ENCODE measurements at places on chromosomes 13 and 19. TPM values are rescaled to one million over a fixed set of nuclear protein-coding genes. Genes with fewer than 3 reads are reported as not detected.

Gene PSG1
- not detected for total RNA-seq

- peak; percentile 27 for DNase-seq
- no peaks in the 10 kb centered on the region for H3K4me1 ChIP-seq
- no peaks in the 10 kb centered on the region for H3K27me3 ChIP-seq
- no peak overlapping the region for H3K4me3 ChIP-seq
- no peaks in the 10 kb centered on the region for H3K36me3 ChIP-seq
- H3K27ac ChIP-seq: no peak overlapping the region
Measured at GRCh38 chr19:38737281-38737865, 6.9 kb downstream of the CAPN12 start.

Gene APOC4
- not detected for total RNA-seq

- H3K27me3 ChIP-seq: no peaks in the 10 kb centered on the region
- no peaks in the 10 kb centered on the region for H3K36me3 ChIP-seq
- H3K27ac ChIP-seq: no peak overlapping the region
Measured at GRCh38 chr19:4186087-4186993, 3.9 kb downstream of the ANKRD24 start.

- H3K36me3 ChIP-seq: no peaks in the 10 kb centered on the region
- no peak overlapping the region for H3K4me3 ChIP-seq
- H3K27me3 ChIP-seq: no peaks in the 10 kb centered on the region
- H3K27ac ChIP-seq: no peak overlapping the region
- DNase-seq: no peak
Measured at GRCh38 chr19:47095476-47096099, 18.0 kb downstream of the ZC3H4 start.

Gene CPT1C
- 24.4 TPM for total RNA-seq

Gene BEST2
- total RNA-seq: not detected

DNA sequence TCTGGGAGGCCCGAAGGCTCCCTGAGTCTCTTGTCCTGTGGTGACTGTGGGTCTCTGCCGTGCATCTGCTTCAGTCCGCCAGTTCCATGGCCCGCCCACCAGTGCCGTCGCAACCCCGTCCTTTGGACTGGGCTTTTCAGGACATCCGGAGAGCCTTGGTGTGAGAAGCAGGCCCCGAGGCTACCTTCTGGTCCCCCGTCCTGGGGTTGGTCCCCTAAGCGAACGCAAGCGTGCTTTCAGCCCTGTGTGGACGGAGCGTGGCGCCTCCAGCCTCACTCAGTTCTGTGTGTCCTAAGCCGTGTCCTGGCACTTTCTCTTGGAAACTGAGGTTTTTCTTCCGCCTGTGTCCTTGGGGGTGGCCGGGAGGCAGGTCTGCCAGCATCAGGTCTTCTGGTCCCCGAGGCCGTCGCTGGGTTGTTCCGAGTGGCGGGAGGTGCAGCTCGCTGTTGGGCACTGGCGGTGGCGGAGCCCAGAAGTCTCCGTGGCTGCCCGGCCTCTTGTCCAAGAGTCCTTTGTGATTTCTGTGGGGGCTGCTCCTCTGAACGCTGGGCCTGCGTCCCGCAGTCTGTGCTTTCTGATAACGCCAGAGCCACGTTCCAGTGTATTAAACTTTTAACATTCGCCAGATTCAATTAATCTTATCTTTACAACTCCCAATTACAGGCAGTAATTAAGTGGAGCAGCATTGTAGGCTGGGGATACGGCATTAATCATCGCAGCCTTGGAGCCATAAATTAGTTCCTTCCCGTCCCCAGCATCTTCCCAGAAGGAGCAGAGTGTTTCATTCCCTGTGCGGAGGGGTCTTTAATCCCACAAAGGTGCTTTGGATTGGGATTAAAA, 99.5 kb downstream of the KDM4B start:
- H3K36me3 ChIP-seq: no peaks in the 10 kb centered on the region
- no peak for DNase-seq
- H3K4me3 ChIP-seq: no peak overlapping the region
- no peaks in the 10 kb centered on the region for H3K4me1 ChIP-seq

- no peak overlapping the region for H3K27ac ChIP-seq
- no peaks in the 10 kb centered on the region for H3K4me1 ChIP-seq
- no peaks in the 10 kb centered on the region for H3K27me3 ChIP-seq
- H3K36me3 ChIP-seq: no peaks in the 10 kb centered on the region
- H3K4me3 ChIP-seq: no peak overlapping the region
- no peak for DNase-seq
Measured at GRCh38 chr13:55981381-55981780, 1159.3 kb upstream of the PRR20A start.

DNA sequence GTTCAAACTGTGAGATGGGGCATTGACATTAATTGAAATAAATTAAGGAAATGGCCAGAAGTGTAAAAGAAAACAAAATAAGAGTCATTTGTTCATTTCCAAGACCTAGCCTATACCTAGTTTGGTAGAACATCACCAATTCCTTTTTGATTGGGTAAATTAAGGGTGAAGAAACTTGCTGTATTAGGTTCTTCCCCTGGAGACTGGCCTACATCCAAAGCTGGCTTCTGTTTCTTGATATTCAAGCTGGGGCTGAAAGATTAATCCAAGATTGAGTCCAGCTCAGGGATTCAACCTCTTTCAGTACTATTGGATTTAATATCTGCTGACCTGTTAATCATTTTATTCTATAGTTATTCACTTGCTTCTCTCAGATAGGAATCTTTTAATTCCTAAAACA, 183.2 kb downstream of the GPC6 start:
- no peaks in the 10 kb centered on the region for H3K36me3 ChIP-seq
- H3K27ac ChIP-seq: no peak overlapping the region
- DNase-seq: no peak

DNA sequence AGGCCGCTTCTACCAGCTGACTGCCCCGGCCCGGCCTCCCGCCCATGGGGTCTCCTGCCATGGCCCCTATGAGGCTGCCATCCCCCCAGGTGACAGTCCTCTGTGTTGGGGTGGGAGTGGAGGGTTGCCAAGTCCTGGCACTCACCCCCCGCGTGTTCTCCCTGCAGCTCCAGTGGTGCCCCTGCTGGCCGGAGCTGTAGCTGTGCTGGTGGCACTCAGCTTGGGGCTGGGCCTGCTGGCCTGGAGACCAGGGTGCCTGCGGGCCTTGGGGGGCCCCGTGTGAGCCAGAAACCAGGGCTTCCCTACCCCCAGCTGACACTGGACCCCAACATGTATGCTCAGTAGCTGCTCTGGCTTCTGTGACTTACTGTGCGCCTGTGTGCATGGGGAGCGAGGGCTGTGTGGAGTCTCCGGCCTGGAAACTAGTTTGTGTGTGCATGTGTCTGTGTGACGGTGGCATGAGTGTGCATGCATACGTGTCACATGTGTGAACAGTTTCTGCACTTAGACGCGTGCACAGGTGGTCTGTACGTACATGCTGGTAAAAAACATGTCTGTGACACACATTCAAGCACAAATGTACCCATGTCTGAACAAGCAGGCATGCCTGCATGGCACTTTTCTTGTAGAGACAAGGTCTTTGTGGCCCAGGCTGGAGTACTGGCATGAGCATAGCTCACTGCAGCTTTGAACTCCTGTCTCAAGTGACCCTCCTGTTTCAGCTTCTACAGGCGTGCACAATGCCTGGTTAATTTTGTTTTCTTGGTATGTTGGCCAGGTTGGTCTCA, 4.9 kb downstream of the ACP4 start:
- no peak for DNase-seq
- no peaks in the 10 kb centered on the region for H3K36me3 ChIP-seq
- no peaks in the 10 kb centered on the region for H3K27me3 ChIP-seq
- H3K27ac ChIP-seq: no peak overlapping the region
- H3K4me1 ChIP-seq: no peaks in the 10 kb centered on the region

DNA sequence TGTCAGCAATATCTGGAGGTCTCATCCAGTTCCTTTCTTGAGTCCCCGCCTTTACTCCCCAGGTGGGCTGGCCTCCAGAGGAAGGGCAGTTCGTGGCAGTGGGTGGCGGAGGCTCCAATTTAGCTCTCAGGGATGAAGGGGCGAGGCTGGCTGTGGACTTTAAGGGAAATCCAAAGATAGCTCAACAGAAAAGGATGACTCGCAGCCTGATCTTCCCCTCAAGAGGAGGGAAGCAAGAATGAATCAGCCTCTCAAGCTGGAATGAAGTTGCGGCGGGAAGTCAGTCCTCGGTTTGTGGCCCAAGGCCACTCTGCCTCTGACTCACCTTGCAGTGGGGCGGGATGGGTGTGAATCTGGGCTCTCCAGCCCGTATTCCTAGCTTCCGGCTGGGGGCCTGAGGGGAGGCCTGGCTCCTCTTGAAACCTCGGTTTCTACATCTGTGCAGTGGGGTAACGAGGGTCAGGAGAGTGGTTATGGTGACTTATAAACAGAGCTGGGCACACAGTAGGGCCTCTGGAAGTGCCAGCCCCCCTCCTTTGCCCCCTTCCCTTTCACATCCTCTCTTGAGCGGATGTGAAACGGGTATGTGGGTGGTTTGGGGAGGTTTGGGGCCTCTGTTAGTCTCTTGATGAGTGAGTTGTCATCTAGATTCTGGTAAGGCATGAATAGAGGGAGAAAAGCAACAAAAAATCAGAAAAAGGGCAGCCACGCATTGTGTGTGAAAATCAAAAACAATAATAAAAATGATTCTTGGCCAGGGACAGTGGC, 10.5 kb upstream of the SMG9 start:
- H3K36me3 ChIP-seq: no peaks in the 10 kb centered on the region
- no peak overlapping the region for H3K4me3 ChIP-seq
- peak overlapping the region; percentile 29 for H3K27ac ChIP-seq
- no peaks in the 10 kb centered on the region for H3K4me1 ChIP-seq
- peak; percentile 90 for DNase-seq
- H3K27me3 ChIP-seq: no peaks in the 10 kb centered on the region

Gene LILRA5
- 10.8 TPM for total RNA-seq

- DNase-seq: no peak
- H3K36me3 ChIP-seq: no peaks in the 10 kb centered on the region
- H3K4me3 ChIP-seq: no peak overlapping the region
- H3K4me1 ChIP-seq: no peaks in the 10 kb centered on the region
- no peak overlapping the region for H3K27ac ChIP-seq
Measured at GRCh38 chr19:42086770-42087550, 11.0 kb downstream of the ZNF574 start.

GRCh38 chr19:56959205-56959604, 118.7 kb upstream of the PEG3 start:
- H3K27me3 ChIP-seq: no peaks in the 10 kb centered on the region
- no peaks in the 10 kb centered on the region for H3K4me1 ChIP-seq
- H3K36me3 ChIP-seq: no peaks in the 10 kb centered on the region
- DNase-seq: no peak
- H3K27ac ChIP-seq: no peak overlapping the region

Gene IZUMO2
- total RNA-seq: not detected

GRCh38 chr19:2613507-2614295, 88.8 kb downstream of the GNG7 start:
- no peak overlapping the region for H3K27ac ChIP-seq
- H3K4me3 ChIP-seq: no peak overlapping the region
- H3K4me1 ChIP-seq: no peaks in the 10 kb centered on the region
- H3K27me3 ChIP-seq: no peaks in the 10 kb centered on the region
- H3K36me3 ChIP-seq: no peaks in the 10 kb centered on the region
- DNase-seq: peak; percentile 87

Gene SOX1
- not detected for total RNA-seq

DNA sequence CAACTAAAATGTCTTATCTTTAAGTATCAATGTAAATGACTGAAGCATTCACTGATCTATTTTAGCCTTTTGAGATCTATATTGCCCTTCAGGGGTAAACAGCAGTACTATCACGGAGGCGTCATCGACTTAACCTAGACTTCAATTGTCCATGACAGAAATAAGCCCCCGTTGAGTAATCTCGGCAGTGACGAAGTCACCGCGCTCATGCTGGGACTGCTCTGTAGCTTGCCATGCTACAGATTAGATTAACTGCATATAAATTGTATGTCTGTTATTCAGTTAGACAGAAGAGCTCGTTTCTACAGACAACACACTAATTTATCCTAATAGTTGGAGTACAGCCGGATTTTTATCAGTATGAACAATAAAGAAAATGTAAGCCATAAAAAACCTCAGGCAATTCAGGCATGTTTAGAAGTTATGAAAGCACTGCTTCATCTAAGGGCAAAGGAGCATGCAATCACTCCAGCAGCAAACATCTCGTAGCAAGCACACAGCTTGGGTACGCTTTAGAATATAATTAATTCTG, 56.6 kb downstream of the TUBGCP3 start:
- H3K27me3 ChIP-seq: no peaks in the 10 kb centered on the region
- no peaks in the 10 kb centered on the region for H3K4me1 ChIP-seq
- no peaks in the 10 kb centered on the region for H3K36me3 ChIP-seq
- H3K27ac ChIP-seq: no peak overlapping the region
- no peak for DNase-seq

Gene FOXO1
- 30.4 TPM for total RNA-seq

DNA sequence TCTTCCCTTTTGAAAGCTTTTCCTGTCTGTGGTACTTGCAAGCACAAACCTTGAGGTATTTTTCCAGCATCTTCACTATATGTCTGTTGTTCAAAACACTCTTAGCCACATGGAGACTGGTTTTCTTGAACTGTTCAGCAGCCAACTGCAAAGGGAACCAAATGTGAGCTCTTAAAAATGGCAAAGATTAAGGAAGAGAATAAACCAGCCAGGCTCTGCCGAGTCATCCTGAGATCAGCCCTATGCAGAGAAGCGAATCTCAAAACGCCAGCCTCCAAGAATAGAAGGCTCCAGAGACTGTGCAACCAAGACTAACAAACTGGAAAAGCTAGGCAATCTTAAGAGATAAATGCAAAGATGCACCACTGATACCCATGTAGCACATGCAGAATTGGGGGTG, 20.7 kb downstream of the AKAP8 start:
- no peaks in the 10 kb centered on the region for H3K27me3 ChIP-seq
- H3K36me3 ChIP-seq: peaks cover 16% of the 10 kb centered on the region
- H3K4me3 ChIP-seq: no peak overlapping the region
- H3K4me1 ChIP-seq: no peaks in the 10 kb centered on the region
- no peak for DNase-seq

- no peak for DNase-seq
- H3K27me3 ChIP-seq: no peaks in the 10 kb centered on the region
- no peak overlapping the region for H3K4me3 ChIP-seq
- no peak overlapping the region for H3K27ac ChIP-seq
- no peaks in the 10 kb centered on the region for H3K4me1 ChIP-seq
Measured at GRCh38 chr13:59280297-59280696, 883.4 kb downstream of the DIAPH3 start.

DNA sequence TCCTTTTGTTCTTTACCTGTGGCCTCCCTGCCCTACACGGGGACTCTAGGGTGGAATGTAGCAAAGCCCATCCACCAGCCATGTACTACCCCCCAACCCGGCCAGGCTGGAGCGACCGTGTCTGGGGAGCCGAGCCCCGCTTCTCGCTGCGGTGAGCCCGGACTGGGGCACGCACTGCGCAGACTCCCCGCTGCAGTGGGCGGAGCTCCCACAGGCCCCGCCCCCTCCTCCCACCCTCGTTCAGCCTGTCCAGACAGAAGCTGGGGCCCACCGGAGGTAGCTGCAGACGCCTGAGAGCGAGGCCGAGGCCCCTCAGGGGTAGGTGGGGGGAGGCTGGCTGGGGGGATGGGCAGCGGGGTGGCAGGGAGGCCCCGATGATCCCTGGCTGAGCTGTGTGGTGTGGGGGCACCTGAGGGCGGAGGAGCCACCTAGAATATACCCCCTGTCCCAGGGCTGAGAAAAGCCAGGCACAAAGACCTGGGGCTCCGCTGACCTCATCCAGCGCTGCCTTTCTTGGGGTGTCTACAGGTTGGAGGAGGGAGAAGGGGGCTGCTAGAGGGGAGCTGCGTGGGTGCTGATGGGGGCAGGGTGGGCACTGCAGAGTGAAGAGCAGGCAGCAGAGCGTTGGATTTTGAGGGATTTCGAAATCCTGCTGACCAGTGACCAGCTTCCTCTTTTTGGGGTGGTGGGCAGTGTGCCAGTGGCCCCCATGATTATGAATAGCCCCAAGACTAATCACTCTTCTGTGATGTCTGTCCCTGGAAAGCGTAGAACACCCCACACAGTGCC, 17.3 kb downstream of the PLD3 start:
- H3K4me1 ChIP-seq: no peaks in the 10 kb centered on the region
- no peak overlapping the region for H3K27ac ChIP-seq
- H3K4me3 ChIP-seq: no peak overlapping the region
